ENCODE measurements at places on chromosomes 1 and 21.
A peak's percentile ranks its signal among the peaks of the same experiment; 100 is the strongest.

DNA sequence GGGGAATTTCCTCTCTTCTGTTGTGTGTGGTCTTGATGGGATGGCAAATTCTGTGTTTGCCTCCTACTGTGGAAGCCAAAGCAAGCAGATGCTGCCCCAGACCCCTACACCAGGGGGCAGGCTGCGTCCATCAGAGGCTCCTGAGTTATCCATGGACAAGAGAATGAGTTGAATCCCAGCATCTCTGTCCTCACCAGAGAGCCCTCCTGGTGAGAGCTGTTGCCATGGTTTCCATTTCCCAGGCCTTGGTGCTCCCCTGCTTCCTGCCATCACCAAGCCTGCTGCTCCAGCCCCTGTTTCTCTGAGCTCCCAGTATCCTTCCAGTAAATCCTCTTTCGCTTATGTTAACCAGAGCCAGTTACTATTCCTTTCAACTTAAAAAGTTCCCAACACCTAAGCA, 20.4 kb upstream of the GNG12 start:
- peak; percentile 66 for DNase-seq

DNA sequence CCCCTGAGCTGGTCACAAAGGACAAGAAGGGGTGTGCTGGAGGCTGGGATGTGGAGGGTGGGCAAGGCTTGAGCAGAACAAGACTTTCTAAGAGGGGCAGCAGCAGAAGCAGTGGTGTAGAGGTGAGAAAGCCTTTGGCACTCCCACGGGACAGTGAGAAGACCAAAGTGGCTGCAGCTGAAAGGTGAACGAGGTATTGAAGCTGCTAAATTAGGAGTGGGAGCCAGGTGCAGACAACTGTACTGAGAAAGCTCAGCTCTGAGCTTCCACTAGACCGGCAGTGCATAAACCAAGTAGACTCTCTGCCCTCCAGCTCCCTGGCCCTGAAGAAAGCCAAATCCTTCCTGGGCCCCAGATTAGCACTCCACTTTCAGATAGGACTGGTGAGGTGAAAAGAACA, 93.0 kb downstream of the VWA5B1 start:
- DNase-seq: no peak

- DNase-seq: no peak
Measured at GRCh38 chr1:2810899-2811532, 9.5 kb upstream of the TTC34 start.

DNA sequence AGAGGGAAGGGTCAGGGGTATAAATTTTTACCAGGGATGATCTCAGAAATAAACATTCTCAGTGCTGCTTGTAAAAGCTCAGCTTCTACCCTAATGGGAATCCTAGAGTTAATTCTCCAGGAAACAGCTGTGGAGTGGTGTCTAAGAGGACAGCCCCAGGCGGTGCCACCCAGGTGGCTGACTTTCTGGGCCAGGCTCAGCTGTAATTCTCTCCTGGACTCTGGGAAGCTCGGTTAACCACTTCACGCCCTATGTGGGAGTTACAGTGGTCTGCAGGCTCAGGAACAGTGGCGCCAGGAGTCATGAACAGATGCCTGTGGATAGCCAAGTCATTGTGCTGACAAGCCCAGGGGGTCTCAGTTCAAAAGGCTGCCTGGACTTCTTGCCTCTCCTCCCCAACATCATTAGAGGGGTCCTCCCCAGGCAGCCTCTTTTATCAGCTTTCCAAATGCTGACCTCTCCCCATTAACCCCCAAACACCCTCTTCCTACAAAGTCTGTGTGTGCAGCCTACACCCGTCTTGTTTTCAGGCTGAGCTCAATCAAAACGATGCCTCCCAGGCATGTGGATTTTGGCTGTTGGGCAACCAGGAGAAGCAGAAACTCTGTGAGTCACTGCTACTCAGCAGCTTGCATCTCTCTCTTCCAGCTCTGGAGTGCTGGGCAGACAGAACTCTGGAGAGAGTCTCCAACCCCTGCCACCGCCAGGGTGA, 1.2 kb downstream of the HHIPL2 start:
- peak; percentile 93 for DNase-seq

GRCh38 chr1:81802707-81803430, 2.1 kb downstream of the ADGRL2 start:
- DNase-seq: peak; percentile 33

DNA sequence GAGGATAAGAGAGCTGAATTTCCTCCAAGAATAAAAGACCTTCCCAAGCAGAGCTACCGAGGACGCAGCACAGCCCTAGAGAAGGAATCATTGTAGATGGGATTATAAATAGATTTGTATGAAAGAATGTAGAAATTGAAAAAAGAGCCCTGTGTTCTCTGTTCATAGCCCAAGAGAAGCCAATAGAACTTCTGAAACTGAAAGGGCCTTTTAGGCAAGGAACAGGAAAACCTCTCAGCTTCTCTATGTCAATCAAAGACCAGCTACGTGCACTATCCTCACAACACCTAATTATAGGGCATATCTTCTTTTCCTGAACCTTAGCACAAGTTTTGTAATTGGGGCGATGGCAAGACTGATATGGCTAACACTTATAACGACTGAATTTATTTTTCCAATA, 192.4 kb upstream of the RNPC3 start:
- no peak for DNase-seq

GRCh38 chr21:33865996-33866575, 49.5 kb downstream of the ATP5PO start:
- no peak for DNase-seq

DNA sequence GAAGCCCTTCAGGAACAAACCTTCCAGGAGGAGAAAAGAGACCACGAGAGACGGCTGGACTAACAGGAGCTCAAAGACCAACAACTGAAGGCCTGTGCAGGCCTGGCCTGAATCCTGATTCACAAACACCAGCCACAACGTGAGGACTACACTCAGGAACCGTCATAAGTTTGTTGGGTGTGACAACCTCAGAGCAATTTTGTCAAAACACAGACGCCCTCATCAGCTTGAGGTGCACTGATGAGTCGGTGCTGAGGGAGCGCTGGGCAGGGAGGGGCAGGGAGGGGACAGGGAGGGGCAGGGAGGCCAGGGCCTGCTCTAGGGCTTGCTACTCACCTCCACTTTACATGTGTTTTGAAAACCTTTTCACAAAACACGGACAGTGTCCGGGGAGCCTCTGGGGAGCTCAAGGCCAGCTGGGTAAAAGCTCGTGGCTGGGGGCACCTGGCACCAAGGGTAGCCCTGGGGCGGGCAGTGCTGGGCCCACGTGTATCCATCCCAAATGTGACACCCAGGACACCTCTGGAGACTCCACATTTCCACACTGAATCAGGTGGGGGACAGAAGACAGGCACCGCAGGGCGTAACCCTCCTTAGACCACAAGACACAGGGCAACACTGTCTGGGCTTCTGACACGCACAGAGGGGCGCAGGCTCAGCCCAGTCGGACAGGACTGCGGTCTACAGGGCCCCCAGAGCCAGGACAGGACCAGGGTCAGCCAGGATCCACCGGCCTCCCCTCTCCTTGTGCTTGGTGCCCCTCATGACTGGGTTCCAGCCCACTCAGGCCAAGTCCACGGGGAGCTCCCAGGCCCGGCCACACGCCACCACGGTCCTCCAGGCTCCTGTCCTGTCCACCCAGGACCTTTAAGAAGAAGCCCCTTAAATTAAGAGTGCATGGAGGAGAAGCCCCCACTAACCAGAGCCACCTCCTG, 16.5 kb downstream of the LSS start:
- DNase-seq: no peak

DNA sequence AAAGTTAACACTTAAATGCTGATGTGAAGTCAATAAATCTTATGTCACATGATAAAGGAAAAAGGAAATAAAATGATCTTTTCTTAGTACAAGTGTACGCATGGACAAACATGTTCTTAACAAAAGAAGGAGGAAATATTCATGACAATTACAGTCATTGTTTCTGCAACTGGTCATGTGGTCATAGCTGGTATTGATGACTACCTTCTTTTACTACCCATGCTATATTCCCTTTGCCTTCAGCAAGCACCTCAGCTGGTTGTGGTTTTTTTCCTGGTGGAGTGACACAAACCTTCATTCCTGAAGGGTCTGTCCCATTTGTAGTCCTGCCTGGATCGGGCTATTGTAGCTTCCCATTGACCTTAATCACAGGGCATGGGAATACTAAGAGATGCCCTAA, 23.4 kb upstream of the TSHB start:
- DNase-seq: no peak

DNA sequence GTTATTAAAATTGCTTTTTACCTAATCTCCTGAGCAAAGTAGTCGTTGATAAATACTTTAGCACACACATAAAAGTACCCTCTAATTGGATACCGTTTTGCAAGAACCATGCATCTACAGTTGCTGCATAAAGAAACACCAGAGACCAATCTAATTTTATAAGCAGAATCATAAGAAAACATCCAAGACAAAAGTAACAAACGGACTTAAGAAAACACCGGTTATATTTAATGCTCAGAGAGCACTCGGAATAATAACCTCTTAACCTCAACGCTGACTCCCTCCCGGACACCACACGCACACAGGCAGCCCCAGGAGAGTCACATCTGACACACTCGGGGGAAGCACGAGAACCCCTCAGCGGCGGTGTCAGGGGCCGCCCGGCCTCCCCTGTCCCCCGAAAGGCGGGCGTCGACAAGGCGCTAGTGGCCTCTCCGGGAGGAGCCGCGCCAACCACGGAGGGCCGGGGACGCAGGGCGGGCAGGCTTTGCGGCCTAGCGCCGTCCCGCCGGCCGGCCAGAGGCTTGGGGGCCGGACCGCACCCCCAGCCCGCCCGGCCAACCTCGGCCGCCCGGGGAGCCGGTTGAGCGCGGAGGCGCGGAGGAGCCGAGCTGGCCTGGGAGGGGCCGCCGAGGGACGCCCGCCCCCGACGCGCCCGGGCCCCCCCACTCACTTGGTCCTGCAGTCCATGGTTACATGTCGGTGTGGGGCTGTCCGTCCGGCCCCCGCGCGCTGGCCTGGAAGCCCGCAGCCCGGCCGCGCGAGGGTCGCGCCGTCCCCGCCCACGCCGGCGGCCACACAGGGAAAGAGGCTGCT, 606 bp downstream of the DENND1B start:
- DNase-seq: peak; percentile 29

DNA sequence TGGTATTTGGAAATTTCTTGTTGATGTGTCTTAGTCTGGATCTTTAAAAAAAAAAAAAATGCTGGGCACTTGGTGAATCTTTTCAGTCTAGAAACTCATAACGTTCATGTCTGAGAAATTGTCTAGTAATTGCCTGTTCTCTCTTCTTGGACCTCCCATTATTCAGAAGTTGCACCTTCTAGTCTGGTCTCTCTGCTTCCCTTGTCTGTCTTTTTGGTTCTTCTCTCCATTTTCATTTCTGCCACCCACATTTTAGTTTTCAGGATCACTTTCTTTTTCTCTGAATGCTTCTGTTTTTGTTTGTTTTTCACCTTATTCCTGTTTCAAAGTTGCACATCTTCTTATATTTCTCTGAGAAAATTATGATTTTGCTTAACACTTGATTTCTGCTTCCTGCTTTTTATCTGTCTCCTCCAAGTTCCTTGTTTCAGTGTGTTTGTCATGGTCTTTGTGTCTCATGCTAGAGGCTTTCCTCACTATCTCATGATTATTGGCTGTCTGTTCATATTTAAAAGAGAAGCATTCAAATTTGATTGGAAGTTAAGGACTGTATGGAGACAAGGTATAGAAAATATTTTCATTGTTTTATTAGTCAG, 21.3 kb downstream of the BACE2 start:
- no peak for DNase-seq

- DNase-seq: no peak
Measured at GRCh38 chr1:154485106-154485505, 16.9 kb upstream of the TDRD10 start.

- no peak for DNase-seq
Measured at GRCh38 chr1:212152308-212152693, 116.8 kb downstream of the DTL start.

DNA sequence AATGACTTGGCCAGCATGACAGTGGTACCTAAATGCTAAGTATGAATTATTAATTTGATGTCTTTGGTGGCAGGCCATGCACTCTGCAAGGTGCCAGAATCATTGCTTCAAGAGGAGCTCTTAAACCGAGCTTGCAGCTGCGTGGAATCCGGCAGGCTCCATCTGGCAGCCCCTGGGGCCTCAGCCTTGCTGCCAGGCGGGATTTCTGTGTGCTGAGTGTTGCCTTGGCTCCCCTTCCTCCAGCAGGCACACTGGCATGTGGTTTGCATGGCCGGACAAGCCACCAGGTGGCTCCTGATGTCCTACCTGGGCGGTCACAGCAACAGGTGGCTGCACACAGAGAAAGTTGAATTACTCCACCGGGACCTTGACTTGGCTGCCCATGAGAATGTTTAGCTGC, 155.4 kb downstream of the URB2 start:
- DNase-seq: no peak

- no peak for DNase-seq
Measured at GRCh38 chr1:9406111-9406510, 113.4 kb downstream of the SPSB1 start.

- no peak for DNase-seq
Measured at GRCh38 chr1:107974090-107974489, 9.1 kb upstream of the VAV3 start.

DNA sequence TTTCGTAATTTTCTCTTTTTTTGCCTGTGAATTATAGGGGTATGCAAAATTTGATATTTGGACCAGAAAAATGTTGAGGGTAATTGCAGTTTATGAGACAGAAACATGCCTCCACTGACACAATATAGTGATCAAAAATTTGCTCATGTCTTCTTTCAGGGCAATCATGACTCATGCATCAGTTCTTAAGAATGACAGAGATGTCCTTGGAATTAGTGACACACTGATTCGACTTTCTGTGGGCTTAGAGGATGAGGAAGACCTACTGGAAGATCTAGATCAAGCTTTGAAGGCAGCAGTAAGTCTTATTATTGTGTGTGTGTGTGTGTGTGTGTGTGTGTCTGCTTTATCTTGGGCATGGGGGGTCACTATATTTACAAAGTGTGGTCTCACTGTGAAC, 27.5 kb downstream of the CTH start:
- DNase-seq: peak; percentile 13

- DNase-seq: no peak
Measured at GRCh38 chr21:39924577-39925308, 57.5 kb downstream of the PCP4 start.

Measured in HFFc6 (cell line).